Cerebellar nuclear complex (tissue), 1 donor: ENCODE measurements at places on chromosomes 13 and 19.

DNA sequence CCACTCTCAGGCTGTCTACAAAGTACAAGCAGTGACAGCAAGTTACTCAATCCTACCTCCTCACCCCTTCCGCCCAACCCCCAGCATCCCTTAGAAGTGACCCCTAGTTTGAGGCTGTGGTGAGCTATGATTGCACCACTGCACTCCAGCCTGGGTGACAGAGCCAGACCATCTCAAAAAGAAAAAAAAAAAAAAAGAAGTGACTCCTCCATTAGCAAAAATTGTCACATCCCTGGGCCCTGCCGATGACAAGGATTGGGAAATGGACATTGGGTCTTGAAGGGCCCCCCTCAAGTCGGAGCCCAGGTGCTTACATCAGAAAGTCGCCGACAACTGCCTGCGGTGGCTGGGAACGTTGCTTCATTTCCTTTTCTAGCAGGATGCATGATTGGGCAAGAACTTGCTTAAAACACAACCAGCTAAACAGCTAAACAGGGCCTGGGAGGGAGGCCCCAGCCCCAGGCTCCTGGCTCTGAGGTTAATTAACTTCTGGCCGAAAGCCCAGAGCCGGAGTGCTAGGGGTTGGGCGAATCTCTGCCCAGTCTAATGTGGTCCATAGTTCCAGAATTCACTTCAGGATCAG lies 15.3 kb downstream of the RAB3D start:
- peak; percentile 30 for DNase-seq

DNA sequence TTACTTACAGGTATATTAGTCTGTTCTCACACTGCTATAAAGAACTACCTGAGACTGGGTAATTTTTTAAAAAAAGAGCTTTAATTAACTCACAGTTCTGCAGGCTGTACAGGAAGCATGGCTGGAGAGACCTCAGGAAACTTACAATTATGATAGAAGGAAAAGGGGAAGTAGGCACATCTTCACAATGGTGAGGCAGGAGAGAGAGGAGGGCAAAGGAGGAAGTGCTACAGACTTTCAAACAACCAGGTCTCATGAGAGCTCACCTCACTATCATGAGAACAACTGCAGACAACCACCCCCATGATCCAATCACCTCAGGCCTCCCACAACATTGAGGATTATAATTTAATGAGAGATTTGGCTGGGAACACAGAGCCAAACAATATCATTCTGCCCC lies 511.7 kb downstream of the SLITRK6 start:
- DNase-seq, result no peak

DNA sequence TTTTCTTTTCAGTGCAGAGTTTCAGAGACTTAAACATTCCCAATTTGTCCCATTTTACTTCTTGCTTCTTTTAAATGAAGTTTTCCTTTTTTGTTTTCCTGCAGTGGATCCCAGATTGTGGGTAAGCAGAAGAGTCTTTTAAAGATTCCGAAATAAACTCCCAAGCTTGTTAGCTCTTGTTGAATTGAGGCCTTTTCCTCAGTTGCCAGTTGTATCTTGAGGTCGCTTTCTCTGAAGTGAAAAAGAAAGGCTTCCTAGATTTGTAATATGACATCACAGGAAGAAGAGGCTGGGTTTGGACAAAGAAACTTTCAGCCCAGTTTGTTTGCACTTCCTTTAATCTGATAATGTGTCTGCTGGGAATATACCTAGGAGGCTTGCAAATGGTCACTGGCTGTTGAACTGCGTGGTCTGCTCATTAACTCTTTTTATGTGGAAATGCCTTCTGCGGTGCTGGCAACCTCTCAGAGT lies at the start of gene LPAR6:
LPAR6 (minus strand) TSS at position 233 of the 471 bp plus-strand sequence. CDS start 690 bp downstream, outside the sequence.
- DNase-seq, result no peak

GRCh38 chr13:113839536-113840204 lies 24.2 kb downstream of the GAS6 start:
- DNase-seq, result no peak

DNA sequence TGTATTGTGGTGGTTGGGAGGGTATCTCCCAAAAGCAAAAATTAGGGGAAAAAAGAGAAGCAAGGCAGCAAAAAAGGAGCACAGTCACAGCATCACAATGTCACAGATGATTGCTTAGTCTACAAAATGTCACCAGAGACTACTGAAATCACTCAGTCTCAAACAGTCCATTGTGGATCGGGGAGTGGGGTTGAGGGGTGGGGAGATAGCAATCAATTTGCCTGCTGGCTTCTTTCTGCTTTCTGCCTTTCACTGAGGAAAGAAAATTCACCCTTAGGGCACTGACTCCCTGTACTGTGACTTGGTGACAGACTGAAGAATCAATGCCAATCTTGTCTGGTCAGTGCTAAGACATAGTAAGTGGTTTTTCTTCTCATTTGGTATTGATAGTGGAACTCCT lies 2127.1 kb upstream of the PCDH20 start:
- DNase-seq, result no peak

DNA sequence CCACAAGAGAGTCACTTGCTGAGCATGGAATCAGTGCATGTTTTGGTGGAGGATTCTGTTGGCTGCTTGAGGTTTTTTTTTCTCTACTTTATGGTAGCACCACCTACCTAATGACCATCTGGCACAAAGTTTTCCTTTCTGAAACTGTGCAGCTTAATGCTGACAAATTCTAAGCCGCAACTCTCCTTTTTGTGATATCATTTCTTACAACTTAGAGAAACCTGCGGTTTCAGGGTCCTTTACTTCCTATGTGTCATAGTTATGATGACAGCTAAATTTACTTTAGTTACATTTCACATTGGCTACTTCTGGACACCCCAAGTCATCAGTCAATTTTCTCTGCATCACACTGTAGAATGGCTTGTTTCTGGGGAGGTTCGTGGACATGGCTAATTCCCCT lies 115.4 kb upstream of the TMTC4 start:
- DNase-seq, result no peak

DNA sequence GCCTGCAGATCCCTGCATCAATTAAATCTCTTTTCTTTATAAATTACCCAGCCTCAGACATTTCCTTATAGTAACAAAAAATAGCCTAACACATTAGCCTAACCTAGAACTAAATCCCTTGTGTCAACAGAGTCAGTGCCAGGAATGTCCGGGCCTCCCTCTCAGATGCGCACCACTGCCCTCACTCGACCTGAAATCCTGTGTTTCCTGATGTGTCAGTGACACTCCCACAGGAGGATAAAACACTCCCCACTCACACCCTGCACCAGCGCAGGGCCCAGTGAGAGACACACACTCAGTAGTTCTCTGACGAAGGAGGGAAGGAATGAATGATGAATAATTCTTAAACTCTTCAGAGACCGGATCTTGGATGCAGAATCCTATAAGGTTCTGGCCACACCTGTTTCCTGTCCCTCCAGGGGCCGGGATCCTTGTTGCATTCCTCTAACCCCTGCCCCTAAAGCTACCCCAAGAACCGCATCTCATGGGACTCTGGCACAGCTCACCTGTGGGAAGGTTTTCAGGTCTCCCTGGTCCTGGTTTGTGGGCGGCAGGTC lies 3.1 kb downstream of the CEACAM3 start:
- DNase-seq, result no peak

- DNase-seq, result no peak
These were observed 518 bp downstream of the KLF2 start for GRCh38 chr19:16325161-16325527.

DNA sequence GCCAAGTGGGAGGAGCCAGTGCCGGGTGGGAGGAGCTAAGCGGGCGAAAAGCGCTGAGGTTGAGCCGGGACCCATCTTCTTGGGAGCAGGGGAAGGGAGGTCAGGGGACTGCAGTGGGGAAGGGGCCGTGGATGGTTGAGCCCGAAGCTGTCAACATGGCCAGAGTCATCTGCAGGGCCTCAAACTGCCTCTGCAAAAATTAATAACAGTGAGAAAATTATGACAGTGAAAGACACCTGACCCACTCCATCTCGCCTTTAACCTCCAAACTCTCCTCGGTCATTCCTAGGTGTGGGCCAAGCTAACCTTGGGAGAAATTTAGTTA lies 30.1 kb downstream of the ZNF557 start:
- DNase-seq, result peak; percentile 52

GRCh38 chr13:35826626-35827254 lies 304.4 kb downstream of the DCLK1 start:
- no peak for DNase-seq

GRCh38 chr19:51256155-51256625 lies 5.3 kb downstream of the SIGLECL1 start:
- no peak for DNase-seq

DNA sequence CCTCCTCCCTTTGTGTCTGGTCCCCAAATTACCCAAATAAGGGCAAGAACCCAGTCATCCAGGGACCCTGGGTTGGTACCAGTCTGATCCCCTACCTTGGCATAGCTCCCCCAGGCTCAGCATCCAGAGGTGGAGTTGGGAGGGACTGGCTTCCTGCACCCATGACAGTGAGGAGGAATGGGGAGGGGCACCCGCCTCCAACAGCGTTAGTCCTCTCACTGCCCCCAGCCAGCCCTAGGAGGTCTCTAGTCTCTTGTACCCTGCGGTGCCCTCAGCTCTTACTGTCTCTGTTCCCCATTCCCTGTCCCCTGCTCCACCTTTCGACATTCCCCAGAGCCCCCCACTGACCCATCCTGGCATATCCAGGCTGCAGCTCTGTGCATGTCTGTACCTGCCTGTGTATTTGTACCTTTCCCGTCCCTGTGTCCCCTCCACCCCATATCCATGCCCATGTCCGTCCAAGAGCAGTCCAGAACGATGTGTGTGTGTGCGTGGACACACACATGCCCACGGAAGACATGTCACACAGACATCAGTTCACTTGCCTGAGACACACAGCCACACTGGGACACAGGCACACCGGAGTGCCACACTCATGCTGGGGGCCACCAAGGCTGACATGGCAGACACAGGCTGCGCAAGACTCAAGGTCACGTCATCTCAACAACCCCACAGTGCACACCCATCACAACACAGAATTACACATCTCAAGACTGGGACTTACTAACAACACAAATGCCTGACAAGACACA lies 17.8 kb downstream of the ERFL start:
- DNase-seq, result no peak

GRCh38 chr13:43797159-43797558 lies 10.4 kb upstream of the ENOX1 start:
- DNase-seq, result no peak

DNA sequence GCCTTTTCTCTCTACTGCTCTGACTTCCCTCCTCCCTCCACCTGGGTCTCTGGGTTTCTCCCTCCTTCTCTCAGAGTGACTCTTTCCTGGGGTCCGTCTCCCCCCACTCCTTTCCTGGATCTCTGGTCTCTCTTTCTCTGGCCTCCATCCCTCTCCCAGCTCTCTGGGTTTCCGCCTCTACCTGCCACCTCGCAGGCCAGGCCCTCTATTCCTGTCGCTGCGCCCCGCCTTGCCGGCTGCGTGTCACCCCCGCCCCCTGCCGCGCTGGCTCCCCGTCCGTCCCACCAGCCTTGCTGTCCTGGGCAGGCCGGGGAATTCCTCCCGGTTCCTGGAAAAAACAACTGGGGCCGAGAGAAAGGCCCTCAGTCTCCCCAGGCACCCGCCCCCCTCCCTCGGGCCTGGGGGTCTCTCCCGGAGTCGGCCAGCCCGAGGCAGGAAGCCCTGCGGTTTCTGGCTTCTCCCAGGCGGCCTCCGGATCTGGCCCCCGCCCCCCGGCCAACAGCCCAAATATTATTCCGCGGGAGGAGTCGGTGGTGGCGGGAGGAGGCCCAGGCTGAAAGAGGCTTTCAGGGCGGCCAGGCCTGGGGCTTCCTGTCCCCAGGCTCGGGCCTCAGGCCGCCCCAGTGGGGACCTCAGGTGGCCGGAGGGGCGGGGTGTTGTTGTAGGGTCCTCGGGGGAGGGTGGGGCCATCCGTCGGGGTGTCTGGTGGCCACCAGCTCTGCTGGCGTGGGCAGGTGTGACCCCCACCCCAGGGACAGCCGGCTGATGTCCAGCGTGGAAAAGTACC lies 9.3 kb downstream of the IRF2BP1 start:
- no peak for DNase-seq

DNA sequence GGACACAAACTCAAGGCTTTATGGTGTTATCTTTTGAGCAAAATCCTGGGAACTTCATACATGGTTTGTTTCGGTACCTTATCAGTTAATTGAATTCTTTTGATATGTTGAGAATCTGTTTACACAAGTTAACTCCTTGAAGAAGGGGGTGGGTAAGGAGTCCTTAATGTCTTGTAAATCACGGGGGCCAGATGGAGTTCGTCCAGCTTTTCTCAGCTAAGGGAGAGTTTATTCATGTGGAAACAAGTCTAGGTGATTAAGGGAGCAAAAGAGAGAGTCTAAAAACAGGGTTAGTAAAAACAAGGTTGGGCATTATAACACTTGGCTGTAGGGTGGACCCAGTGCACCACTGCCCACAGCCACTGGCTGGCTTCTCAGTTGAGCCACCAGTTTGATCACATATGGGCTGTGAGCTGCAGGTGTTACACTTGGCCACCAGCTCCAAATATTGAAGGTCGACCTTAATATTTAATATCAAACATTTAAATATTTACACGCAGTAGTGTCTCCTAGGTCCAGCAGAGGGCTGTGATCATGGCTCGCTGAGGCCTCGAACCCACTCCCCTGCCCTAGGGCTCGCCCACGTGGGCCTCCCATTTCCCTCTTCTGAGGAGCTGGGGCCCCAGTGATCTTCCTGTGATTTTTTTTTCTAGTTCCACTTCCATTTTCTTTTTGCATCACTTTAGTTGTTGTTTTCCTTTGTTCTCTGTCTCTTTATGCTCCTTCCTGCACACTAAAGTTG lies 21.0 kb upstream of the ZNF43 start:
- DNase-seq, result no peak

DNA sequence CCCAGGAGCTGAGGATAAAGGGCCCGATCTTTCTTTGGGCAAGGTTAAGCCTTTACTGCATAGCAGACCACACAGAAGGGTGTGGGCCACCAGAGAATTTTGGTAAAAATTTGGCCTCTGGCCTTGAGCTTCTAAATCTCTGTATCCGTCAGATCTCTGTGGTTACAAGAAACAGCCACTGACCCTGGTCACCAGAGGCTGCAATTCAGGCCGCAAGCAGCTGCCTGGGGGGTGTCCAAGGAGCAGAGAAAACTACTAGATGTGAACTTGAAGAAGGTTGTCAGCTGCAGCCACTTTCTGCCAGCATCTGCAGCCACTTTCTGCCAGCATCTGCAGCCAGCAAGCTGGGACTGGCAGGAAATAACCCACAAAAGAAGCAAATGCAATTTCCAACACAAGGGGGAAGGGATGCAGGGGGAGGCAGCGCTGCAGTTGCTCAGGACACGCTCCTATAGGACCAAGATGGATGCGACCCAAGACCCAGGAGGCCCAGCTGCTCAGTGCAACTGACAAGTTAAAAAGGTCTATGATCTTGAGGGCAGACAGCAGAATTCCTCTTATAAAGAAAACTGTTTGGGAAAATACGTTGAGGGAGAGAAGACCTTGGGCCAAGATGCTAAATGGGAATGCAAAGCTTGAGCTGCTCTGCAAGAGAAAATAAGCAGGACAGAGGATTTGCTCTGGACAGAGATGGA lies 8.4 kb upstream of the CEACAM19 start:
- no peak for DNase-seq

- no peak for DNase-seq
These were observed 814.7 kb upstream of the ATXN8OS start for GRCh38 chr13:69292789-69293425.

- no peak for DNase-seq
These were observed 8.9 kb upstream of the CYP4F3 start for GRCh38 chr19:15631817-15632216.
